KBM-7 (cell line): ENCODE measurements at places on chromosomes 4 and X.
A peak's percentile ranks its signal among the peaks of the same experiment; 100 is the strongest.

GRCh38 chrX:136318895-136319597 lies 18.3 kb downstream of the ADGRG4 start:
- DNase-seq: no peak

- DNase-seq: no peak
These were observed 171.4 kb downstream of the PPP1R2C start for GRCh38 chrX:42606591-42606990.

DNA sequence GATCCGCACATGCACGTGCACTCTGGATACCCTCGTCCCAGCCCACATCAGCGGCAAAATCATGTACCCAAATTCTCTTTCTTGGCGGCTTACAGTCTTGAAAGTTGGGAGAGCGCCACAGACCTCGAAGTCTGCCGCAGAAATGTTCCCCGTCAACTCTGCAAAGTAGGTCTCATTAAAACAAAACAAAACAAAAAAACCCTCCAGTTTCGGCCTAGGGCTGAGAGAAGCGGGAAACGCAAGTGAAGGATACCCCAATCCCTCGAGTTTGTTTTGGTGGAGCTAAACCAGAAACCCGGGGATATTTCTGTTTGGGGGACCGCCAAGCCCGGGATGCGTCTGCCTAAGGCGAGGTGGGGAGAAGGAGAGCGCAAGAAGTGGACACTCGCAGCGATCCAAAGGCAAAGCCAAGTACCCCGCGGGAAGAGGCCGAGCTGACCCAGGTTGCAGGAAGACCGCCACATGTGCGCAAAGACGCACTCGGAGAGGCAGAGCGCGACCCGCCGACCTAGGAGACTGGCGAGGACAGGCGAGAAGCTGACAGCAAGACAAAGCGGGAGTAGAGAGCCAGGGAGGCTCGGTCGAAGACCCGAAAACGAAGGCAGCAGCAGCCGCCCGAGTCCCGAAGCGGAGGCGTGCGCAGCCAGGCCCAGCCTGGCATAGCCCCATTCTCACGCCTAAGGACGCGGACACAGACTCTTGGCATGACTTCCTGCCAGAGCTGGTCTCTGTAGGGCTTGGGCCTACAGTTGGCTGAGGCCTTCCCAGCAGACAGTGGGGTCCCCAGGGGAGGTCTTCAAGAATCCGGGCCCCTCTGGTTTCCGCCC lies 49.6 kb upstream of the BCOR start:
- DNase-seq: no peak

GRCh38 chr4:176726803-176727202 lies 65.9 kb downstream of the VEGFC start:
- DNase-seq: no peak

- peak; percentile 72 for DNase-seq
These were observed 250.5 kb downstream of the TECRL start for GRCh38 chr4:64158648-64159326.

DNA sequence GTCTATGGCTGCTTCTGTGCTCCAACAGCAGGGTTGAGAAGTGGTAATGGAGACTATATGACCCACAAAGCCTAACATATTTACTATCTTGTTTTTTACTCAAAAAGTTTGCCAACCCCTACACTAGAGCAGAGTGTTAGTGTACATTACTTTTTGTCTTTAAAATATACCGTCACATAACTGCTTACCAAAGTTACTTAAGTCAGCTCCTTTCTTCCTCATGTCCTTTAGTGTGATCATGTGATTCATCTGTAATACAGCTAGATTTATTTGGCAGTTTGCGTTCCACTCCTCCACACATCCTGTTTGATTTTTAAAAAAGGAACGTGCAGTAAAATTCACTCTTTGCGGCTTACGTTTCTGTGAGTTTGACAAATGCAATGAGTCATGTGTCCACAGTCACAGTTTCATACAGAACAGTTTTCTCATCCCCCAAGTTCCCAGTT lies 162.4 kb upstream of the GPRIN3 start:
- DNase-seq: peak; percentile 94

DNA sequence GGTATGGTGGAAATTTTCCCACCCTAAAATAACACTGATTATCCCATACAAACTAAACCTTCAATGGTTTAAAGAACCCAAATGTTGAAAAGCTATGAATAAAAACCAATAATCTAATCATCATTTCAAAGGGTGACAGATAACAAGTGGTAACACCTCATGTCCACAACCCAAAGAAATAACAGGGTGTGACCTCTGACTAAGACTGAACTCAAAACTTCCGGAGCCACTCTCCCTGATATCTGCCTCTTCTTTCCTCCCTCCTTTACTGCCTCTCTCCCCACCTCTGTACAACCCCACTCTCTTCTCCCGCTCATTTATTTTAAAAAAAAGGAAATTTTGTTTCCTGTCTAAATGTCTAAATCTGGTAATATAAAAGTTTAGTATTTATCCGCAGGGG lies 11.5 kb downstream of the FBXW7 start:
- no peak for DNase-seq

DNA sequence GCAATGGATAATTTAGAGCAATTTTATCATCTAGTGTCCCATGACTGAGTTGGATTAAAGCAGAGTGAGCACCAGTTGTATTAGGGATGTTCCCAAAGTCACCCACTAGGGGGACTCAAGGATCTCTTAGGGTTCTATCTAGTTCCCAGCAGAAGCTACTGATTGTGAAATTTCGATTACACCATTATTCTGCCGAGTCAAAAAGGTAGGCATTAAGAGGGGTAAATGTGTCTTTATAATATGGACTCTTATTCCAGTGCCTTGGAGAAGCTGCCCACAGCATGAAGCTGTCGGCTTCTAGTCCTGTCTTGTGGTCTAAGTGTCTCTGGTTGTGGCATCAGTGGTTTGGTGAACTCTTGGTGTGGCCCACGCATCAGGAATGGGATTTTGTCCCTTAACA lies 53.3 kb downstream of the RGS12 start:
- DNase-seq: peak; percentile 75

- DNase-seq: no peak
These were observed 15.6 kb upstream of the DCHS2 start for GRCh38 chr4:154507156-154507555.

DNA sequence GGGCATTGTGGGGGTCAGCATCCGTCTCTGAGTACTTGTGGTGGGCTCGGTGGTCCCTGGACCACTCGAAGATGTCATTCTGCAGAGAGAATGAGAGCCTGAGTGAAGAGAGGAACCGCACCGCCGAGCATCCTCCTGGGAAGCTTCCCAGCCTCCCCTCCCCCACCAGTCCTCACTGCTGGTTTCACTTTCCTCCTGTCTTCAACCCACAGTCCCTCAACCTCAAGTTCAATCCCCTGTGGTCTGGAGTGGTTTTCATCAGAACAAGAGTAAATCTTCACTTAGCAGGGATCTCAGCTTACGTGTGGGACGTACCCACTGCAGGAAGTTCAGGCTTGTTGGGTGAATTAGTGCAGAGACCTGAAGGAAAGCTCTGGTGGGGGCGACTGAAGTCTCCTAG lies 117.8 kb downstream of the SCD5 start:
- peak; percentile 41 for DNase-seq

GRCh38 chr4:14888790-14889572 lies 113.3 kb upstream of the CPEB2 start:
- DNase-seq: no peak

- DNase-seq: no peak
These were observed 177.3 kb upstream of the SLIT2 start for GRCh38 chr4:20074450-20074849.

- DNase-seq: no peak
These were observed 61.9 kb downstream of the PPEF1 start for GRCh38 chrX:18769364-18769763.

DNA sequence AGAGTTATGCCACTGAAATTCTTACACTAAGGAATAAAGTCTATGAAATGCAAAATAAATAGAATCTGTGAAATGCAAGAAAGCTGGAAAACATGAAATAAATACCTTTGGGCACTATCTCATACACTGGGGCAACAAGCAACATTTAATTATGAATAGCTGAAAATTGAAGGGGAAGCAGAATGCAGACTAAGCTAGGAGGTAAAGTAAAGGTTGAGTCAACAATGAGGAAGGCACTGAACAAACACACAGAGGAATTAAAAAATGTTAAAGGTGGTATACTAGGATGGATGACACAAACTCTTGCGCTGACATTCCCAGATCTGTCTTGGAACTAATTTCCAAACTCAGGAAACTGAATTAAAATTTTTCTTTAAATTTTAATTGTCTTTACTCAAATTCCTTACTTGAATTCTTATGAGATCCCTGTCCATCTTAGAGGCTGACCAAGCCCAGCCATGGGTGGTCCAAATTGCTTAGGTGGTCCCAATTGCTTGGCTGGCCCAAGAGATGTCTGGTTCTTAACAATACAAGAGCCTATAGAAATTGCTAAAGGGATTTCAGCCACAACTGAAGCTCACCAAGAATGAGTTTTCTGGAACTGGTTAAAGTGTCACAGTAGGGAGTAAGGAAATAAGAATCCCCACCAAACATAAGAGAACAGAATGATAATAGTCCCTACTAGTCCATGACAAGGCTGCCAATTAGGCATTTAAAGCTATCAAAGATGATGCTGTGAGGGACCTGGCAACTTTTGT lies 41.3 kb upstream of the ZCCHC13 start:
- no peak for DNase-seq

DNA sequence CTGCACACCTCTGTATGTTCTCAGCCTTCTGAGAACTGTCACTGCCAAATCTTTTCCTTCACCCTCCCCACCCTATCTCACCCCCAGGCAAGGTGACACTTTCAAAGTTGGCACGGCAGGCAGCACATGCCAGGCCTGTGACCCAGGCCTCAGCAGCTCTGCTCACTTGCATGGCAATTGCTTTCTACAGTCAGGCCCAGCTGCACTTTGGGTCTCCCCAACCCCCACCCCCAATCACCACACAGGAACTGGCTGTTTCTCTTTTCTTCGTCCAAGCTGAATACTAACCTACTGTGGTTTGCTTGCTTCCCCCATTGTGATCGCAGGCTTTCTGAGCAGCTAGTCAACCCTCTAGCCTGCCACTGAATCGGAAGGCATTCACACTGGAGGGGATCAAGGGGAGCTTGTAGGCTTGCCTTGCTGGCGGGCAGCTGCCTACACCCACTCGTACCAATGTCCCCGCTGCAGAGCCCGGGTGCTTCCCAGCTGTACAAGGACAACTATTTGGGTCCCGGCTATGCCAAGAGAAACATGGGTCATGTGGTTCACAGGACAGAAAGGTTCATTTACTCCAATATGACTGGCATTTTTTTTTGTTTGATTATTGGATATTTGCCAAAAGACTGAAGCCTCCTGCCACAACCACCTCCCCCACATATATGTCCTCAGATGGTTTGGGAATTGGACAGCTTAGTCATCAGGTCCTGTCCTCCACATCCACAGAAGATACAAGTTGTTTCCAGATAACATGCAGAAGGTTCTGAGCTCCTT lies 28.1 kb downstream of the SLC25A43 start:
- DNase-seq: peak; percentile 91

GRCh38 chr4:146273204-146273901 lies 59.0 kb downstream of the REELD1 start:
- no peak for DNase-seq

GRCh38 chrX:134023851-134024281 lies 38.5 kb upstream of the GPC3 start:
- DNase-seq: no peak

- peak; percentile 83 for DNase-seq
These were observed 4.3 kb downstream of the PNCK start for GRCh38 chrX:153669174-153669890.

- no peak for DNase-seq
These were observed 3.9 kb upstream of the OCIAD2 start for GRCh38 chr4:48910511-48910910.

DNA sequence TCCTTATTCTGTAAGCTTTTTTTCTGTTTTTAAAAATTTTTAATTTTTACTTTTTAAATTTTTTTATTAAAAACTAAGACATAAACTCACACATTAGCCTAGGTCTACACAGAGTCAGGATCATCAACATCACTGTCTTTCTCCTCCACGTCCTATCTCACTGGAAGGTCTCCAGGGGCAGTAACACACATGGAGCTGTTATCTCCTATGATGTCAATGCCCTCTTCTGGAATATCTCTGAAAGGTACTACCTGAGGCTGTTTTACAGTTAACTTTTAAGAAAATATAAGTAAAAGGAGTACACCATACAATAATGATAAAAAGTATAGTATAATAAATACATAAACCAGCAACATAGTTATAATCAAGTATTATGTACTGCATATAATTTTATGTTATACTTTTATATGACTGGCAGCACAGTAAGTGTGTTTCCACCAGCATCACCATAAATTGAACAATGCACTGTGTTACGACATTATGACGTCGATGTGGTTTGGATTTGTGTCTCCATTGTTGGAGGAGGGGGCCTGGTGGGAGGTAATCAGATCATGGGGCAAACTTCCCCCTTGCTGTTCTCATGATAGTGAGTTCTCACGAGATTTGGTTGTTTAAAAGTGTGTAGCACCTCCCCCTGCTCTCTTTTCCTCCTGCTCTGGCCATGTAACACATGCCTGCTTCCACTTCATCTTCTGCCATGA lies 21.3 kb downstream of the IL15 start:
- no peak for DNase-seq

GRCh38 chrX:139949703-139950102 lies 15.6 kb downstream of the CXorf66 start:
- no peak for DNase-seq

- no peak for DNase-seq
These were observed 482.9 kb upstream of the BOD1L1 start for GRCh38 chr4:14110407-14110806.

DNA sequence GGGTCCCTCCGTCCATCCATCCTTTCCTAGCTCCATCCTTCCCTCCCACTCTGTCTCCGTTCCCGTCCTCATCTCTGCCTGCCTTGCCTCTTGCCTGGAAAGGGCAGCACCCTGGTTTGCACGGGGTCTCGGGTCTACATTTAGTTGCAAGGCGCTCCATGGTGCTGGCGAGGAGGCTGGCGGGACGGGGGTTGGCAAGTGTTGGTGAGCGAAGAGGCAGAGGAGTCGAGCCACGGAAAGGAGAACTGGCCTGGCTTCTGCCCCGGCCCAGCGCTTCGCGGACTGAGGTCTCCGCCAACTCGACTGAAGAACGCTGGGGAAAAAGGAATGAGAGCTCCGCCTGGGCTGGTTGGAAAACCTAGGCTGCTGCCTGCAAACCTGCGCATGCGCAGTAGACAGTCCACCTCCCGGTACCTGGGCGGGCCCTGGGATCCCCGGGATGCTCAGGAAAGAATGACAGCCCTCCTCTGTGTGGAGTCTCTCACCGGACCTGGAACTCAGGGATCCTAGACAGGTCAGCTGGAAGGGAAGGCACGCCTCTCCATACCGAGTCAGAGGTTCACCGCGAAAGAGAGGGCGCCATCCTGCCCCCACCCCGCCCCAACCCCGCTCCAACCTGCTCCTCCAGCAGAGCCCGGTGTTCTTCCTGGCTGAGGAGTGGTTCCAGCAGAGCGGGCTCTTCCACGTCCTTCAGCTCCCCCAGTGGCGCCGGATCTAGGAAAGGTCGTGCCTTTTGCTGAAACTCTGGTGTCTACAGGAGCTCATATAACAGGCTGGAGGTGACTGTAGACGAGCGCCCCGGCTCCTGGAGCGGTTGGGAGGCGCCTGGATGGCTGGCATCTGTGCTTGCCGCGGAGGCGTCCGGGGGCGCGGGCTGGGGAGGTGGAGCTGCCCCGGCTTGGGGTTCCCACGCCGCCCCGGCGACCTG lies 6.0 kb downstream of the FRG2 start:
- peak; percentile 17 for DNase-seq

- no peak for DNase-seq
These were observed 487.4 kb upstream of the TENM3 start for GRCh38 chr4:181755846-181756245.
